ENCODE measurements at places on chromosomes 5 and 9.
A peak's percentile ranks its signal among the peaks of the same experiment; 100 is the strongest.

DNA sequence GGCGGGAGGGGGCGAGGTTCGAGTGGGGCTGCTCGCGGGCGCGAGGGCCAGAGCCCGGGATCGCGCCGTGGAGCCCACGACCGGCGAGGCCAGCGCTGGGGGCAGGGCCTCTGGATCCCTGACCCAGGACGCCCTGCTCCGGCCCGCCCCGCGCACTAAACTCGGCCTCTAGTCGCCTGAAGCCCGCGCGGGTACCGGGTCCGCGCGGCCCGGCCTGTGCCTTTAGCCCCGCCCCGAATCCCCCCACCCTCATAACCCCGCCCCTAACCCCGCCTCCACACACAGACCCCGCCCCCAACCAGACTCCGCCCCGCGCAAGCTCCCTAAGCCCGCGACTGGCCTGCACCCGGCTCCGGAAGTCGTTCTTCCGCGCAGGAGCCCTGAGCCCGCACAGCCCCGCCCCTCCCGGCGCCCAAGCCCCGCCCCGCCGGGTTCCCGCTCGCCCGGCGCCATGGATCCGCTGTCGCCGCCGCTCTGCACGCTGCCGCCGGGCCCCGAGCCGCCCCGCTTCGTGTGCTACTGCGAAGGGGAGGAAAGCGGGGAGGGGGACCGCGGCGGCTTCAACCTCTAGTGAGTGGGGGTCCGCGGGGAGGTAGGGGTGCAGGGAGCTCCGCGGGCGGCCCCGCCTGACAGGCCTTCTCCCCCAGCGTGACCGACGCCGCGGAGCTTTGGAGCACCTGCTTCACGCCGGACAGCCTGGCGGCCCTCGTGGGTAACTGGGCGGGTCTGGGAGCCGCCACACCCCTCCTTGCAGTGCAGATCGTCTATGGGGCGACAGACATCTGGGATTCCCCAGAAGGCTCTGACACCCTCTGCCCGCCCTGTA, at the start of gene PAXX:
Gene PAXX (plus strand): TSS at position 430 of the 826 bp plus-strand sequence. CDS start 22 bp downstream, at position 452.
- DNase-seq = peak; percentile 35

- DNase-seq = no peak
Observed at GRCh38 chr9:87684627-87685219, 41.2 kb upstream of the CTSL start.

DNA sequence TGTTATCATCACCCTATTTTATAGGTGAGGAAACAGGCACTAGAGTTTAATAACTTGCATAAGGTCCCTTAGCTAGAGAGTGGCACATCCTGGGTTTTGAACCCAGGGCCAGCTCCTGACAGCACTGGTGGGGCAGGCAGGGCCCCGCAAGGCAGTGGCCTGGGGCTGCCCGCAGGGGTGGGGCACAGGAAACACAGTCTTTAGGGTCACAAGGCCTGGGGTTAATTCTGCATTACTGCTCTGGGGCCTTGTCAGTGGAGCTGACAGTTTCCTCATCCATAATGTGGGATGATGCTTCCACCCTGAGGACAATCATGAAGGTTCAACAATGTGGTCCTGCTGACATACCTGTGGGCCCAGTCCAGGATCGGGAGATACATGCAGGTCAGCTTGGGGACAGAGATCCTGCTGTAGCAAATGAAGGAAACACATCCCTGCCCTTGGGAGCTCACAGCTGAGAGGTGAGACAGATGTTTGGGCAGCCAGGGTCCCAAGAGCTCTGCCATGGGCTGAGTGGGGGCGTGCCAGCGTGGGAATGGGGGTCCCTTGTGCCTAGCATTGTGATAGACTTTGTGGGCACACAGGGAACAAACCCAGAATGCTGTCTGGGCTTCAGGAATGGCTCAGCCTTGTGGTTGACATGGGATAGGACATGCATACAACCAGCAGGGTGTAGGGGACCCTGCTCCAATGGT, 14.7 kb downstream of the FGF18 start:
- no peak for DNase-seq

DNA sequence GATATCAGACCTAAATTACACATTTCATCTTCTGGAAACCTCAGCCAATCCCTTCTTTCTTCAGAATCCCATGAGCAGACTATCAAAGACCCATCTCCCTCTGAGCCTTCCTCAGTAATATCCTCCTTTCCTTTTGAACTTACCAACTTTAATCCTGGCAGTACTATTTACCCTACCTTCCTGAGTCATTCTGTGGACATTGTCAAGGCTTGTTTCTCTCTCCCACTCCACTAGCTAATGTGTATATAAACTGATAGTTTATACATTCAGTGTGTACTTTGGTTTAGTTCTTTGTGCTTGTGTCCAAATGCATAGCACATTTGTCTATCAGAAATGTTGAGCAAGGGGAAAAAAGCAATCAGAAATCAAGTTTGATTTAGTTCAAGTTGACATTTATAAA, 568.3 kb downstream of the CSNK1G3 start:
- no peak for DNase-seq

DNA sequence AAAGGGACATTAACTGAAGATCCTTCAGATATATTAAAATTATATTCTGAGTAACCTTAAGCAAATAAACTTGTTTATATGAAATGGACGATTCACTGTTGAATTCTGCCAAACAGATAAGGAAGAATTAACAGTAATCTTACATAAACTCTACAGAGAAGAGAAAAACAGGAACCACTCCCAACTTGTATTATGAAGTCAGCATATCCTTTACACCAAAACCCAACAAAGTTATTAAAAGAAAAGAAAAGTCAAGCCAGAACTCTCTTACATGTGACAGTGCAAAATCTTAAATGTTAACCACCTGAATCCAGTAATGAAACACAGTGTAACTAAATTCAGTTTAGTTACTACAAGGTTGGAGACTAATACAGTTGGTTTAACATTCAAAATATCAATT, 185.8 kb downstream of the DEPDC1B start:
- DNase-seq = no peak

DNA sequence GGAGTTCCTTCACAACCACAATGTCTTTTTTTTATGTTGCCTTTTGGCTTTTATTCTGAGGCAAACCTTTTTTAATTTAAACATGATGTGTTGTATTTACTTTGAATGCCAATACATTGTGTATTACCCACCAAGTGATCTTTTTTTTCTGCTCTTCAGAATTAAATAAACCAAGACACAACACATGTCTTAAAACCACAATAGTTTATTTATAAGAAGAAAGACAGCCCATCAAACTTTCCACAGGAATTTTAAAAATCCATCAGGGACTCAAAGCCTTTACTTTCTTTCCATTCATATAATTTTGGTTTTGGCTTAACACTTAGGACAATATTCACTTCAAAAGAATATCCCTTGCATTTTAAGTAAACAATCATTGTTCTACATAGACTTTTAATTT, 321.8 kb upstream of the MEF2C start:
- no peak for DNase-seq

- DNase-seq = no peak
Observed at GRCh38 chr5:141322261-141322660, 1.7 kb upstream of the TAF7 start.

- DNase-seq = no peak
Observed at GRCh38 chr5:117999939-118000549, 988.3 kb downstream of the DTWD2 start.

GRCh38 chr5:173435447-173435846, 107.2 kb upstream of the STC2 start:
- DNase-seq = no peak

DNA sequence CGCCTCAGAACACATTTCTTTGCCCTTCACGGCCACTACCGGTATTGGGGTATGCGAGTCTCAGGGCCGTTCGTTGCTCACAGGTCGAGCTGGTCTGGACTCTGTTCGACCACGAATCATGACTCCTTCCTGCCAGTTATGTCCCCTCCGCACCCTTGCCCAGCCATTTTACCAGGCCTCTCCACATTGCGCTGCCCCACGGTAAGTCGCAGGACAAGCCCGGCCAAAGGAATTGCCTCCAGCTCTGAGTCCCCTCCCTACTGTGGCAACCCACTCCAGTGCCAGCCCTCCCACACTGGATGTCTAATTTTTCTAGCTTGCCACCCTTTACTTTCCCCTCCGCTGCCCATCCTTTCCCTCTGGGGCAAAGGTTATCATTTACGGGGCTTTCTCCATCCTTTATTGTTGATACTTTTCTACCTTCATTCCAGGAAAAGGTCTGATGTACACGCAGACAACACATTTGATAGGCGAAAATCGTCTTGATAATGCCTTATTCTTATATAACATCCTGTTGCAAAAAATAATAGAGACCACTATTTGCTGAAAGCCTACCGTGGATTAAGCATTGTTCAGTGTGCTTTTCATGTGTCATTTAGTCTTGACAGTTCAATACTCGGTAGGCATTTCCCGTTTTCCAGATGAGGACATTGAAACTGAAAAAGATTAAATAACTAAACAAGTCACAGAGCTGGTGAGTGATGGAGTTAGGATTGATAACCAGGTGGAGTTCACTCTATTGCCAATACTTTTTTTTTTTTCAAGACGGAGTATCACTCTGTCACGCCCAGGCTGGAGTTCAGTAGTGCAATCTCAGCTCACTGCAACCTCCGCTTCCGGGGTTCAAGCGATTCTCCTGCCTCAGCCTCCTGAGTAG, 958 bp upstream of the HSPA5 start:
- DNase-seq = no peak

DNA sequence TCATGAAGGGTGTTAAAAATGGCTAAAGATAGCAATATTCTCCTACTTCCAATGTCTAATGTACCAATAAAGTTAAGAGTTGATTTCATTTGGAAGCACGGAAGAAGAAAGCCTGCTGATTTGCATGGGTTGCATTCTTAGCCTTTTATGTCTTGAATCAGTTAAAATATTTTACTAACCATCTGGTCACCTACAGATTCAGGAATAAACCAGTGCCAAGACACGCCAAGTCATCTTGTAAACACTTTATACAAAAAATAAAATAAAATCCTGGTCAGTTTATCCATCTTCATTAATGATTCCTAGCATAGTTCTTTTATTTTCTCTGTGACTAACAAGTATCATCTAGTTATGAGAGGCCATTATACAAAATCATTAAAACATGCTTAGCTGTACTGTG, 1031.6 kb upstream of the WWC1 start:
- no peak for DNase-seq

DNA sequence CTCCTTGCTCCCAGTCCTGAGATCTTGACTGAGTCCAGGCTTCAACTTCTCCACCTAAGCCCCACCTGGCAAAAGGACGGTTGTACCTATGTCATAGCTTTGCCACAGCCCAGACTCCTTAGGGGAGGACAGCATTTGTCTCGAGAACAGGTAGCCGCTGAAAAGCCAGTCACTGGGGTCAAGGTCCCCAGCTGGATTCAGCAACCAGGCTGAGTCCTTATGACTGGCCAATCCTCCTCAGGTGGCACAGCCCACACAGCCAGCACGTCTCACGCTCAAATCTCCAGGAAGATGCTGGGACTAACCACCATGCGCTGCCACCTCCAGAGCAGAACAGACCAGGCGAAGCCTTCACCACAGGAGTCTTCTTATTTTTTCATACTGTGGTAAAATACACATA, 27.9 kb upstream of the SMU1 start:
- DNase-seq = no peak

- no peak for DNase-seq
Observed at GRCh38 chr5:6328173-6328572, 50.2 kb downstream of the MED10 start.

- no peak for DNase-seq
Observed at GRCh38 chr5:127243011-127243410, 47.6 kb upstream of the MEGF10 start.

DNA sequence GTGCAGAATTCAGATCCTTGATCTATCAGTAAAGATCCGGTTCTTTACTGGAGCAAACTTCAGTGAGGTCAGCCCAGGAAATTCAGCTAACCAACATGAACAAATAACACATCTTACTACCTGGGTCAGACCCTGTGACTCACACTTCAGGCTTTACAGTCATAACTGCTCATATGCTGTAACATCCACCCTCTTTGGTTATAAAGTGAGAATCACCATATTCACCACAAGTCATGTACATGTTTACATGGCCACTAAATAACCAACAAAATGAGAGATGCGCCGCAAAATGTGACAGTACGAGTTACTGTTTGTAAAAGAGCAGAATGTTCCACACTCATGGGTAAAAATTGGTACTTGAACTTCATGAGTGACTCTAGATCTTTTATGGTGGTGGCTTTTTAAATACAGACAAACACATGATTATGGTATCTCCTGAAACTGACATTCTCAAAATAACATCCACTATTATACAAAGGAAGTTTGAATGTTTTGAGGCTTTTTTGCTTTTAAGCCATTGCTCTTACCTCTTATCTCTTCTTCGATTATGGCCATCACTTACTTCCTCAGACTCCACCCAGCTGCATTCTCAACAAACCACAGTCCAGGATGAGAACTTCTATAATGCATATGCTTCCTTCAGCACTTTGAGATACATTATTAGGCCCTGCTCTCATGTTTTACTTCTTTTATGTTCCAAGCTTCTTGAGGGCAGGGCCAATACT, 516.6 kb downstream of the RAB3C start:
- peak; percentile 68 for DNase-seq

- DNase-seq = no peak
Observed at GRCh38 chr5:178940569-178941360, at the start of gene ZNF454. TSS of gene ZNF454 (plus strand) at chr5:178941198. CDS start at chr5:178942792, 1,594 bp downstream.

- DNase-seq = no peak
Observed at GRCh38 chr5:134825212-134825611, 20.6 kb upstream of the C5orf24 start.

GRCh38 chr5:17340379-17340778, 122.9 kb downstream of the BASP1 start:
- no peak for DNase-seq
